ENCODE measurements at places on chromosomes 5 and 9.
A peak's percentile ranks its signal among the peaks of the same experiment; 100 is the strongest.

- DNase-seq: no peak
These were observed 138.5 kb upstream of the ERCC6L2 start for GRCh38 chr9:95736891-95737522.

- no peak for DNase-seq
These were observed 558.9 kb upstream of the WWC1 start for GRCh38 chr5:167732499-167732898.

DNA sequence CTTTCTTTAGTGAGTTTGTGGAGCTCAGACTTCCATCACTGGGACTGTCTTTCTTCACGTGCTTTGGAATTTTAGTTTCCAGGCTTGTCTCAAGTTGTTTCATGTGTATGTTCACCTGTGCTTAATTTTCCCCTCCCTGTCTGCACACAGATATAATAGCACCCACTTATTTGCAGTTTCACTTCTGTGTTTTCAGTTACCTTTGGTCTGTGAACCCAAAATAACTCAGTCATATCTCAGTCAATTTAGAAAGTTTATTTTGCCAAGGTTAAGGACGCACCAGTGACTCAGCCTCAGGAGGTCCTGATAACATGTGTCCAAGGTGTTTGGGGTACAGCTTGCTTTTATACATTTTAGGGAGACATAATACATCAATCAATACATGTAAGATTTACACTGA is 330.4 kb downstream of the ICE1 start:
- DNase-seq: no peak

DNA sequence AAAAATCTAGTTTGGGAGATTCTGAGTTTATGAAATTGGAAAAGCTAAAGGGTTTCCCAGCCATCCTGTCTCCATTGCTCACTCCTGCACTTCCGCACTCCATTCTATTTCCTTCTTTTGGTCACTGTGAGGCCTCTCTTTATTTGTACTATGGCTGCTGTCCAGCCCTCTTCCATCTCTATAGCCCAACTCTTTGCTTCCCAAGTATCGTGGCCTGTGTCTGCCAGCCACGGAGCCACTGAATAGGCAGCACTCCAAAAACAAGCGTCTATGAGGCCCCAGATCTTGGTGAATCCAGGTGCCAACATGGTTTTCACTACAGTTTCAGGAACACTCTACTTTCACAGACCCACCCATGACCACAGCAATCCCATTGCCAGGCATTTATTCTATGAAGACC is 37.2 kb downstream of the GRAMD2B start:
- no peak for DNase-seq

GRCh38 chr5:25095261-25095660 is 450.5 kb upstream of the CDH10 start:
- DNase-seq: no peak

DNA sequence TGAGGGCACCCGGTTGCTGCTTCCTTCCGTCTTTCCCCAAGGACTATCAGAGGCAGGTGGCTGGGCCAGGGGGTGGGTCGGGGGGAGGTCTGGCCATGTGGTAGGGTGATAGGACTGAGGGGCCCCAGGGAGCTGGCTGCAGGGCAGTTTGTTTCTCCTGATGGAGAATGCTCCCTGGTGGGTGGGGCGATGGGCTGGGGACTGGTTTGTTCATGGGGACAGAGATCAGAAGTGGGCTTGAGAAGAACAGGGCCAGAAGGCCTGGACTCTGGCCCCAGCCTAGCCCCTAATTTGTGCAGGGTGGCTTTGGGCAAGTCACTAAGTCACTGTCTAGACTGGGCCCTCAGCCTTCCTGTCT is 117.4 kb downstream of the RGS3 start:
- DNase-seq: no peak

- DNase-seq: no peak
These were observed 240.9 kb downstream of the TRIM36 start for GRCh38 chr5:114928644-114929462.

DNA sequence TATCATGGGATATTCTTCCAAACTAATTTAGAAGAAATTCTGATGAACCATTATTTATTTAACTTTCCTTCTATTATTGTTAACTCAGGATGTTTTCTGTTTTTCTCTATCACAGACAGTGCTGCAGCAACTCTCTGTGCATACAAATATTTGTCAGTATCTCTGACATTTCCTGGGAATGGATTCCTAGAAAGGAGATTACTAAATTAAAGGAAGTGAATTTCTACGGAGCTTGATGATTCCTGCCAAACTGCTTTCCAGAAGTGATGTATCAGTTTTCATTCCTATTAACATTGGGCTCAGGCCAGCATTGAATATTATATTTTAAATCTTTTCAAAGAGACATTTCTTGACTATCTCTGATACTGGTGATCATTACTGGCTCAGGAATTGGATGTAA is 26.0 kb upstream of the MAST4 start:
- no peak for DNase-seq

- no peak for DNase-seq
These were observed 21.5 kb downstream of the TENT4A start for GRCh38 chr5:6734781-6735180.

DNA sequence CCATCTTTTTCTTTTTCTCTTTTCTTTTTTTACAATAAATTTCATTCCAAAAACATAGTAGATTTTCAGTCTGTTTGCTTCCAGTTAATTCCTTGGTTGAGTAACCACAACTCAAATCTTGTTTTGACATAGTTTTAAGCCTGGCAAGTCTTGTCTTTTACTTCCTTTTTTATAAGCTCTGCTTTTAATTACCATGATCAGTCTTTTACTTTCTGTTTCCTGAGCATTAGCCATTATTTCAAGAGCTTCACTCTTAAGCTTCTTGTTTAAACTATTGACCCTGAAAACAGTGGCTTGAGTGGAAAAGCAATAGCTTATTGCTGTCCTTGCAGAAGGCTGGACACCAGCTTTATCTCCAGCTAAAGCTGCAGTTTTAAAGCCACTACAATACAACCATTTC is 1363.3 kb downstream of the MAT2B start:
- no peak for DNase-seq

GRCh38 chr5:135176991-135177390 is 143.0 kb upstream of the PITX1 start:
- DNase-seq: no peak

DNA sequence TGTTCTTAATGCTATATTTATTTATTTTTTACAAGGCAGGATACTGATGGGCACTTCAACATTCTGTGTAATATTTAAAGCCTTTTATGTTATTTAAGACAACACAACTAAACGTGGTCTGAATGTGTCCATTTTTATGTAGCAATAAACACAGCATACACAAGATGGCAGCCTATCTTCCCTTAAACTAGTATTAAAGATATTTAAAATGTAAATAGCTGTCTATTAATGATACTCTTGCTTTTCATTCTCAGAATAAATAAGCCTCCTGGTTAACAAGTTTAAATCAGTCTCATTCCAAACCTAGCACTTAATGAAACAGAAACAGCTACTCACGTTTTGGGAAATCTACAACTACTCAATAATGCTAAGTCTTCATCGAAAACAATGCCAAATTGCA is 315.7 kb downstream of the MCTP1 start:
- no peak for DNase-seq

DNA sequence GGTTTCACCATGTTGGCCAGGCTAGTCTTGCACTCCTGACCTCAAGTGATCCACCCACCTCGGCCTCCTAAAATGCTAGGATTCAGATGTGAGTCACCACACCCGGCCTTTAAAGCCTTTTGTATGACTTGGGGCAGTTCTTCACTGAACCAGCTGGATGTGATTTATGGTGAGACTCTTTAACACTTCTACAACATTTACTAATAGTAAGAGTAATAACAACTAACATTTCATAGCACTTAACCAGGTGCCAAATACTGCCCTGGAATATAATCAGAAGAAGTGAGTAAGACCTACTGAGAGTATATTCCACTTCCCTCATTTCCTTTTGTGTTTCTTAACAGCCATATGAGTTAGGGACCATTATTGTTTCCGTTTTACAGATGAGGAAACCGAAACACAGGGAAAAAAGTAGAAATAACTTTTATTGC is 10.0 kb downstream of the ZSWIM6 start:
- no peak for DNase-seq

- DNase-seq: no peak
These were observed 26.1 kb downstream of the POU5F2 start for GRCh38 chr5:93715327-93715726.

GRCh38 chr9:95769909-95770433 is 105.5 kb upstream of the ERCC6L2 start:
- no peak for DNase-seq

DNA sequence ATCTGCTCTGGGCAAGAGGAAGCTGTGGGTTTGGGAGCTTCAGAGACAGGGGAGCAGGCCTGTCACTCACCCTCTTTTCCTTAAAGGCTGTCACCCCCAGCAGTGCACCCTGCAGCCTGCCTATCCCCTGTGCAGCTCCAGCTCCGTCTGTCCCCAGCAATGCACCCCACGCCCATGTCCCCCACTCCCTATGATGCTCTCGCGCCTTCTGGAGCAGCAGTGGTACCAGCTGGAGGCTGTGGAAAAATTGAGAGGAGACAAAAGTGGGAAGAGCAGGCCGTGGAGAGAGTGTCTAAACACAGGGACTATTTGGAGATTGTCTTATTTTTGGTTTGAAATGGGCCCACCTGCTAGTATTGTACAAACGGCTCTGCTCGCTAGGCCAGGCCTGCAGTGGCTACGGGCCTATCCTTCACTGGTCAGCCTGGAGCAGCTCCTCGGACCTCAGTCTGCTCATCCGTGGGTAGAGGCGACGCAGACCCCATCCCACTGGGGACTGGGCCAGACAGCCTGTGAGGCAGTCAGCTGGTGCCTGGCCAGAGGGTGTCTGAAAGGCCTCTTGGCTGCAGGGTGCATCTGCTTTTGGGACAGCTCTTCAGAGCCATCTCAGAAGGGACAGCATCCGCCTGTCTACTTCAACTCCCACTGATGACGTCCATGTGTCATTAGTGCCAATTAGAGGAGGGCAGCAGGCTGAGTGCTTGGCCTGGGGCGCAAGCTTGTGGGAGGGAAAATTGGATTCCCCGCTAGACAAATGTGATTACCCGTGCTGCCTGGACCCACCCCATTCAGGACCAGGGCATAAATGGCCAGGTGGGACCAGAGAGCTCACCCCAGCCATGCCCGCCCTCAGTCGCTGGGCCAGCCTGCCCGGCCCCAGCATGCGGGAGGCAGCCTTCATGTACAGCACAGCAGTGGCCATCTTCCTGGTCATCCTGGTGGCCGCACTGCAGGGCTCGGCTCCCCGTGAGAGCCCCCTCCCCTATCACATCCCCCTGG is at the start of gene DBH:
Gene DBH, plus strand, starts transcription at position 831 of the 999 bp plus-strand sequence. Its CDS starts 9 bp downstream, at position 840.
- DNase-seq: no peak

GRCh38 chr5:172223901-172224873 is 30.2 kb downstream of the EFCAB9 start:
- DNase-seq: no peak

DNA sequence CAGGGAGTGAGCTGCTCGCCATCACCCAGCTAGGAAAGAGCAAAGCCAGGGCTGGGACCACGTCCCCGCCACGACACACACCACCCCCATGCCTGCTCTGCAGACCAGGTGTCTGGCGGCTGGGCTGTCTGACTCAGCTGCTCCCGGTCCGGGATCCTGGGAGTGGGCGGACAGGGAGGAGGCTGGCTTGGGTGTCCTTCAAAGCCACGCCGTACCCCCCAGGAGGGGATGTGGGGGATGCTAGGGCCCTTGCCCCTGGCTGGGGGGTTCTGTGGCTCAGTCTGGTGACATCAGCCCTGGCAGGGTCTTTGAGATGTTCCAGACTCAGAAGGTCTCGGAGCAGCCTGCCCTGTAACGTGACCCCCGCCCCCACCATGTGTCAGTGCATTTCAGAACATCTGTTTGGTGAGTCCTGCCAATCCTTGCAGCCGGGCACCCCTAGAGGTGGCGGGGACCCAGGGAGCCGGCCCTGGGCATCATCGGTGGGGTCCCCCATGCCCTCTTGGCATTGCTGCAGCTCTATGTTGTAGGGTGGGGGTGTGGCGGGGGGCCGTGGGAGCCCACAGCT is 62.3 kb downstream of the HMCN2 start:
- DNase-seq: no peak

- peak; percentile 23 for DNase-seq
These were observed 114.7 kb upstream of the RIOK2 start for GRCh38 chr5:97297704-97298091.

- DNase-seq: no peak
These were observed 51.9 kb downstream of the KLF4 start for GRCh38 chr9:107437716-107438115.
